ENCODE measurements at places on chromosomes 5 and 9.

DNA sequence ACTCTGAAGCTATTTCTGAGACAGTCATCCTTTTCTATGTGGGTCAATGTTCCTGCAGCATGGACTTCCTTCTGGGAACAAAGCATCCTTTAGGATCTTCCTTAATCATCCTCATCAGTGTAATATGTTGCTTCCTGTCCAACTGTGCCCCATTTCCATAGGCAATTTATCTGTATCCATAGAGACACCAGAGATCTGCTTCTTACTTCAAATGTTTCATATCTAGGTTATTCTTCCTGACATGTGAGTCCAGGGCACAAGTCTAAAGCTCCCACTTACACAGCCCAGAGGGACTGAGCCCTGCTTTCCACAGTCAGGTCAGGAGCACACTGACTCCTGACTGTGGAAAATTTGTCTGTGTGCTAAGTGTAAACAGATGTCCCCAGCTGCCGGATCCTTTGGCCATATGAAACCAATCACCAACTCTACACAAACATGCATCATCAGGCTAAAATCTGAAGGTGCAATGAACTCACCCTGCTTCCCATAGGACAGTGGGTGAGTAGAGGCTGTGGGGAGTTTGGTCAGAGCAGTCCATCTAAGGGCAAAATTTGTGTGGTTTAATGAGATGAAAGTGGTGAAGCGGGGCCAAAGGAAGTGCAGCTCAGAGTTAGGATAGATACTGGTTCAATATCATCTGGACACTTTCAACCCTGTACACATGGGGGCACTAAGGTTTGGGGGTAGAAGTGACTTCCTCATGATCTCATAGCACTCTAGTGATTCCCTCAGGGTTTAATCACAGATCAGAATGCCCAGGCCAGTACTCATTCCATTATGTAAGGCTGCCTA, 85.2 kb upstream of the TNC start:
- DNase-seq = no peak

DNA sequence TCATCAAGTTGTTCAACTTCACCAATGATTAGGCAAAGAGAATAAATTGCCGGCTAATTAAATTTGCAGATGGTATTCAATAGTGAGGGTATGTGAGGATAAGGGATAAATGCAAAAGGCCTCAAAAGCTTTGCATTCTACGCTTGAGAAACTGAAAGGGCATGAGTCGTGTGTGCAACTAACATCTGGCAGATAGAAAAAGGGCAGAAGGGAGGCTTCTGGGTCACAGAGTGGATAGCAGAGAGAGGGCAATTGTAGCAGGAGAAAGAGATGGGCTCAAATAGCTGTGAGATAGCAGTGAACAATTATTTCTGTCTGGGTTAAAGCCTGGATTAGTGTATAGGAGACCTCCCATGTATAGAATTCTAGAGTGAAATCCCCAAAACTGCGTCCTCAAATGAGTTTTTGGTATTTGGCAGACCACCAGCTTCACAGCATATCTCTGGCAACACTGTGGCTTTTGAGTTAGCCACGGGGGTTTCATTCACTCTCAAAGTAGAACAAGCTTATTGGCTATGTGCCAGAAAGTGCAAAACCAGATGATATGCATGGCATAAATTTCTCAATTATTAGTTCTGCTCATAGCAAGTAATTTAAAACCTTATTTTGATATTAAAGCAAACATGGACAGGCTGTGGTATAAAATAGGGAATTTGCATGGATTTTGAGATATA, 586.3 kb downstream of the BRINP1 start:
- no peak for DNase-seq

DNA sequence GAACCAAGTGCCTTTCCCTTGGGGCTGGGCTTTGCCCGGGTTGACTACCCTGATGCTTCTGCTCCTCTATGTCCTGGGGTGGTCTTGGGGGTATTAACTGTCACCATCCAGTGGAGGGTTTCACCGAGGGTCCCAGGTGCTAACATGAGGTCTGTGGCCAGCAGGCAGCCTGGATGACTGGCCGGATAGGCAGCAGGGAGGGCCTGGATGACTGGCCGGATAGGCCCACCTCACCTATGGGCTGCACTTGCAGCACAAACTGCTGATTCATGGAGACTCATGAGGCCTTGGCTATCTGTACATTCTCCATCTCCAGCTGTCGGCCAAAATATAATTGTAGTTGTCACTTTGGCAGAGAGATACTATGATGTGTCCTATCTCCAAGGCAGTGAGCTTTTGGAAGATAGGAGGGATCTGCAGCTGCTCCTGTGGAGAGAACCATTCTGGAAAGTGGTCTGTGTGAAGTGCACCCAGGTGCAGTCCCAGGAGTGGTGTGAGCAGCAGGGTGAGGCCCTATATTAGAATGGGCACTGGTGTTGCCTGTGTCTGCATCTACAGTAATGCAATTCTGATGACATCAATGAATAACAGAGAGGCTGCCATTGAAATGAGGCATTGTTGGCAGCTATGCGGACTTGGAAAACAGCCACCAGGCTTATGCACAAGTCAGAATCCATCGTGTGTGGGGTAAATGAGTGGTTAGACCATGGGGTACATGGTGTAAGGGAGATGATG, 26.3 kb upstream of the CDKN2AIPNL start:
- DNase-seq = no peak

DNA sequence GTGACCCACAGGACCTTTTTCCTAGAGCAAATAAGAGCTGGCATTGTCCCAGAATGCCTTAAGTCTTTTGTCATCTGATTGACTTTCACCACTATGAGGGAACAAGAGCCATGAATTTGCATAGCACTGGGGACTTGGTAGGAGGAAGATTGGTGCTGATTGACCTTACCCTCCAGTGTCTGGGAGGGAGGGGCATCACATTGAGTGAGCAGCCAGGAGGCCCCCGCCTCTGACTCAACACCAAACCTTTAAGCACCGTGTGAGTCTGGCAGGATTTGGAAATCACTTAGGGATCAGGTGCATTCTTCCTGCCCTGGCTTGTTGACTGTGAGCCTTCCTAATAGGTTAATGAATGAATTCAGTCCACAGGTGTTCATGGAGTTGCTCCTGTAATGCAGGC, 40.7 kb downstream of the WNK2 start:
- DNase-seq = no peak

GRCh38 chr5:133340002-133340755, 272.2 kb downstream of the FSTL4 start:
- no peak for DNase-seq

GRCh38 chr9:88692827-88693226, 157.8 kb downstream of the NXNL2 start:
- no peak for DNase-seq

DNA sequence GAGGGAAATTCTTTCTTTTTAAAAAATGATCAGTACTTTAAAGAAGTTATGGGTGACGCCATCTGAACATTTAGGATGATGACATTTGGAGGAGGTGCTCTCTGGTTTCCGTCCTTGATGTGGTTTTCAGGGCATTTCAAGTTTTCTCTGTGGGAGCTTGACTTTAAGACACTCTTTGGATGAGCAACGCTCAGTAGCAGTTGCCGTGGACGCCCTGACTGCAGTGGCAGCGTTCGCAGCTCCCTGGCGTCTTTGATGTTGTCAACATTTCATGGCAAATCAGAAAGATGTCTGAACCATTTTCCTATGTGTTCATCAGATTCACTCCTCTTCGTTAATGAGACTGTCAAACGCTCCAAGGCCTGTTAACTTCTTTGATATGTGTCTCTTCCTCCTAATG, 86.1 kb downstream of the ZNF354C start:
- DNase-seq = no peak

Measured in hypothalamus (tissue), 51 donors.